ENCODE measurements at places on chromosomes 2 and 18. TPM values are rescaled to one million over a fixed set of nuclear protein-coding genes. Genes with fewer than 3 reads are reported as not detected.

The METTL4 gene
- 13.5 TPM for polyA plus RNA-seq

DNA sequence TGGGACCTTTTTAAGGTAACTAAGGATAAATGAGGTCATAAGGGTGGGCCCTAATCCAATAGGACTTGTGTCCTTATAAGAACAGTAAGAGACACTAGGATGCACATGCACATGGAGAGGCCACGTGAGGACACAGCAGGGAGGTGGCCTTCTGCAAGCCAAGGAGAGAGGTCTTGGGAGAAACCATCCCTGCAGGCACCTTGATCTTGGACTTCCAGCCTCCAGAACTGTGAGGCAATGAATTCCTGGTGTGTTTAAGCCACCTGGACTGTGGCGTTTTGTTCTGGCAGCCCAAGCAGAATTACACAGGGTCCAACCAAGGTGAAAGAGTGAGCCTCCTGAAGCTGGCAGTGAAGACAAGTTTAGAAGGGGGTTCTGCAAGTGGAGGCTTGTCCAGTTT is 89.6 kb upstream of the IL1R2 start:
- DNase-seq, result no peak

The ALLC gene
- not detected for polyA plus RNA-seq

The POMC gene
- polyA plus RNA-seq, result 1.7 TPM

DNA sequence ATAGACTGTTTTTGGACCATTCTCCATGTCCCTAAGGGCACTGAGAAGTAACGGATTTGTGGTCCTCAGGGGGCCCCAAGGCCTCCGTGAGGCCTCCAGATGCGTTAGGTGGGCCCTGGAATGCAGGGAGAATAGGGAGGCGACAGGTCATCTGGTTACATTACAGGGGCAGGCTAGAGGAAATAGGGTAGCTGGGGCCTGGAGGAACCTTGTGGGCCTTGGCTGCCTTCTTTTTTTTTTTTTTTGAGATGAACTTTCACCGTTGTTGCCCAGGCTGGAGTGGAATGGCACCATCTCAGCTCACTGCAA is 28.9 kb downstream of the ZFP36L2 start:
- no peak for DNase-seq

- DNase-seq, result no peak
These were observed 147.1 kb downstream of the ARHGAP28 start for GRCh38 chr18:6876641-6877041.
